Karpas-422 (cell line): ENCODE measurements at places on chromosomes 11 and 22. TPM values are rescaled to one million over a fixed set of nuclear protein-coding genes. Genes with fewer than 3 reads are reported as not detected.

DNA sequence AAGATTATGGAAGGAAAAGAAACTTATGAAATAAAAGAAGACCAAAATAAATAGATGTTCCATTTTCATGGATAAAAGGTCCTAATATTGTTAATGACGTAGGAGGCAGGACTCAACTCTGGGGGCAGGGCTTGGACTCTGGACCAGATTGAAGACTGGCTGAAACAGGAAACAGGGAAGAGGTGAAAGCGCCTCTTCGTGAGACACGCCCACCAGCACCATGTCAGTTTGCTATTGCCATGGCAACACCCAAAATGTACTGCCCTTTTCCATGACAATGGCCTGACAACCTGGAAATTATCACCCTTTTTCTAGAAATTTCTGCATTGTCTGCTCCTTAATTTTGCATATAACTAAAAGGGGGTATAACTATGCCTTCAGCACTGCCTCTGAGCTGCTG is 1522.2 kb downstream of the TBC1D22A start:
- DNase-seq: no peak

GRCh38 chr11:74010306-74011300 is 1.7 kb upstream of the UCP3 start:
- no peak for DNase-seq

GRCh38 chr22:17239156-17239701 is 20.0 kb upstream of the ADA2 start:
- DNase-seq: no peak

GRCh38 chr11:72631806-72632731 is 42.2 kb downstream of the PDE2A start:
- DNase-seq: no peak

The SCGB1C1 gene
- total RNA-seq: not detected in 2 replicates

- no peak for DNase-seq
Measured at GRCh38 chr22:45676024-45676423, 4.4 kb downstream of the ATXN10 start.
